ENCODE measurements at places on chromosomes 7 and 10.

GRCh38 chr10:75003891-75004290 is 107.6 kb upstream of the SAMD8 start:
- no peak for DNase-seq

GRCh38 chr7:7641129-7641663 is 644 bp downstream of the UMAD1 start:
- no peak for DNase-seq

- no peak for DNase-seq
Observed at GRCh38 chr10:87860156-87860795, 3.1 kb downstream of the KLLN start.

DNA sequence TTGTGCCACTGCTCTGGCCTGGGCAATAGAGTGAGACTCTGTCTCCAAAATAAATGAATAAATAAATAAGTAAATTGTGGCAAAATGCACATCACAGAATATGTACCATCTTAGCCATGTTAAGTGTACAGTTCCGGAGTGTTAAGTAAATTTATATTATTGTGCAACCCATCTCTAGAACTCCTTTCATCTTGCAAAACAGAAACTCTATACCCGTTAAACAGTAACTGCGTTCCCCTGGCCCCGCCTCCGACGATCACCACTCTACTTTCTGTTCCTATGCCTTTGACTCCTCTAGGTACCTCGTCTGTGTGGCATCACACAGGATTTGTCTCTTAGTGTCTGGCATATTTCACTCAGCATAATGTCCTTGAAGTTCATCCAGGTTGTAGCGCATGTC is 356.4 kb upstream of the FOXK1 start:
- no peak for DNase-seq

GRCh38 chr7:146331369-146331768 is 214.8 kb downstream of the CNTNAP2 start:
- DNase-seq, result no peak

DNA sequence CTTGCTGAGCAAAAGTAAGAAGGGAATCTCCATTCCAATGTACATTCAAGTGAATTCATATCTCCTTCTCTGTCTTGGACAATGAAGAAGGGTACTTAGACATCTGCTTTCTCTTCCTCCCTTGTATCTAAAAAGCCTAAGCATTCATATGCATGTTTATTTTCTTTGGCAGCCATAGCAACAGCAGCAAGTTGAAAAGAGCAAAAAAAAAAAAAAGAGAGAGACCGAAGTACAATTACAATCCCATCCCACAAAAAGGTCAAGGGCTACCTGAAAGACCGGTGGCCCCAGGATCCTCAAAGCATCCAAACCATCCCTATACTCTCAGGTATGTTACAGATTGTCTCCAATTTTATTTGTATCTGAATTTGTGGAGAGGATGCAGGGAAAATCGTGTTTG is 4.1 kb downstream of the OR2F1 start:
- DNase-seq, result no peak

DNA sequence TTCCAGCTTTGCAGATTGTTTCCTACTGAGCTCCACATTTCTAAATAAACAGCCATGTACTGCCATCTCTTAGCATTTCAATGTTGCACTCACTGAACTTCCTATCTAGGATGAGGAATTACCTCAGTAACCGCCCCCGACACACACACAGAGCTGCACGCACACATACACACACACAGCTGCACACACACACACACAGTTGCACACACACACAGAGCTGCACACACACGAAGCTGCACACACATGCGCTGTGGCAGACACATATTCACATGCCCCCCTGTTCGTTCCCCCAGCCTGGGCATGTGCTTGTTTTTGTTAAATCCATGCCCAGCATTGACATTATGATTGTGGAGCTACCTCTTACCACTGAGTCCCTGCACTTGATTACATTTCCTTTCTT is 39.6 kb upstream of the CNPY1 start:
- no peak for DNase-seq

GRCh38 chr10:120521880-120522279 is 64.9 kb downstream of the PLPP4 start:
- DNase-seq, result no peak

- DNase-seq, result no peak
Observed at GRCh38 chr10:132114953-132115520, 49.3 kb downstream of the JAKMIP3 start.

DNA sequence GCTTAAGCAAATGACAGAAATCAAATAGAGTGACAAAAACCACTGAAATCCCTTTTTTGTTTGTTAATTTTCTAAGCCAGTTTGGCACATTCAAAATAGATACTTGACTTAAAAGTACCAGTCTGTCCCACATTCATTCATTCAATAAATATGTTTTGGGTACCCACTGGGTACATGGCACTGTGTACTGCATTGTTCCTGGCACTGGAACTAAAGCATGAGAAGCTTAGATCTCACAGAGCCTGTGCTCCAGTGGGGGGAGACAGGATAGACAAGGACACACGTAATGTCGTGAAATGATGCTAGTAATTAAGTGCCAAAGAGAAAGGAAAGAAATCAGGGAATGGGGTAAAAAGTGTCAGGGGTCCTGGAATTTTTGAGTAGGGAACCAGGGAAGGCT is 13.0 kb downstream of the MTURN start:
- DNase-seq, result no peak

- no peak for DNase-seq
Observed at GRCh38 chr7:132752431-132752830, 176.2 kb upstream of the PLXNA4 start.

DNA sequence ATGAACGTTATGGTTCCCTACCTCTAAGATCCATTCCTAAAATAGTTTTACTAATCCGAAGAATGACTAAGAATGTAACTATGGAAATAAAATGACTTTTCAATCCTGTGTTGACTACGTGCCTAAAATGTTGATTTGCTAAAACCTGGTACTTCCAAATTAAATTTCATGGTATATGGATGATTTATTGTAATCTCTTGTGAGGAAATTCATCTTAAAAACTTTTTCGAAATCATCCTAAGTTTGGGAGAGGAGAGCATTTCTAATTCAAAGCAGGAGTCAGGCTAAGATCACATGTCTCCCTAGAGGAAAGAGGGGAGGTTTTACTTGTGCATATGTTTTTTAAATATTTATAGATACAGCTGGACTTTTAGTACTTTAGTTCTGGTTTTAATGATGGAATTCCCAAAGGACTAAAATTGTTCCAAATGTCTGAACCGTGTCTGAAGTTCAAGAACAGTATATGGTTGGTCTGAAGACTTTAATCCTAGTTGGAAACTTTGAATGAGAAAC is 483.9 kb downstream of the AUTS2 start:
- DNase-seq, result no peak

DNA sequence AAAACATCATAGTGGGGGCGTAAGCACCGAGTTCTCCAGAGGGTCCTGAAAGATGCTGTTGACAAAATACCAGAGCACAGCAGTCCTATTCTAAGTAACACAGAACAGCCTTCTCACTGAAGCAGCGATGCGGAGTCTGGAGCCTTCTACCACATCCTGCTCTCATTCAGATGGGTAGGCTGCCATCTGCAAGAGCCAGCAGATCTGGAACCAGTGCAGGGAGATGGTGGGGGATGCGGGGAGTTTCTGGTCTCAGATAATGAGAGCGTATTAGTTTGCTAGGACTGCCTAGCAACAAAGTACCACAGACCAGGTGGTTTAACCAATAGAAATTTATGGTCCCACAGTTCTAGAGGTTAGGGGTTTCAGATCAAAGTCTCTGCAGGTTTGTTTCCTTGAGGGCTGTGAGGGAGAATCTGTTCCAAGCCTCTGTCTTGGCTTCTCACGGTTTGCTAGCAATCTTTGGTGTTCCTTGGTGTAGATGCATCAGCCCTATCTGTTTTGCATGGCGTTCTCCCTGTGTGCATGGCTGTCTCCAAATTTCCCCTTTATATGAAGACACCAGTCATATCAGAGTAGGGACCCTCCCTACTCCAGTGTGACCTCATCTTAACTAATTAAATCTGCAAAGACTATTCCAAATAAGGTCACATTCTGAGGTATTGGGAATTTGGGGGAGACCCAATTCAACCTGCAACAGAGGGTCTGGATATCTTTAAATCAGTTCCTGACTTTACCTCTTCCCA is 52.0 kb upstream of the STEAP1B start:
- DNase-seq, result no peak

GRCh38 chr10:43250615-43251418 is 16.0 kb downstream of the RASGEF1A start:
- no peak for DNase-seq

DNA sequence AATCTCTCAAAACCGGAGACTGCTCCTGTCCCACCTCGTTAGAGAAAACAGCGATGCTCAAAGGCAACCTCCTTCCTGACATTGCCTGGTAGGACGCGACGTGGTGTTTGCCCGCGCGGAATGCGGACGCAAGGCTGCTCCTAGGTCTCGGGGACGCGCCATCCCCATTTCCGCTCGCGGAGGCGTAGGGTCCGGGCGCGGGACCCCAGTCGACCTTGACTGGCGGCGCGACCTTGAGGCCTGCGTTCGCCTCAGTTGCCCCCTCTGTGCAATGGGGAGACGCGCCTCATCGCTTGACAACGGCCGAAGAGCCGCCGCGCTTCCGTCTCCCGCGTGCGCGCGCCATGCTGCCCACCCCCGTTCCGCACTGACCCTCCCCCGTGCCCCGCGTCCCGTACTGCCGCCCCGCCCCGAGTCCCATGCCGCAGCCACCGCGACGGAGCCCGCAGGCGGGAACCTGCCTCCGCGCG is 412 bp upstream of the PPIA start:
- DNase-seq, result no peak

DNA sequence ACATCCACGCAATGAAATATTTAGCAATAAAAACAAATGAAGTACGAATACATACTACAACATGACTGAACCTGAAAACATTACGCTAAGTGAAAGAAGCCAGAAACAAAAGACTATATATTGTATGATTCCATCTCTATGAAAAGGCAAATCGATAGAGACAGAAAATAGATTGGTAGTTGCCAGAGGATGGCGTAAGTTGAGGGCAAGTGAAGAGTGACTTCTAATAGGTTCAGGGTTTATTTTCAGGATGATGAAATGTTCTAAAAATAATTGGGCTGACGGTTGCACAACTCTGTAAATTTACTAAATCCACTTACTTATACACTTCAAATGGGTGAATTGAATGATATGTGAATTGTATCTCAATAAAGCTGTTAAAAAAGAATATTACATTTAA is 39.5 kb upstream of the TECTB start:
- no peak for DNase-seq

DNA sequence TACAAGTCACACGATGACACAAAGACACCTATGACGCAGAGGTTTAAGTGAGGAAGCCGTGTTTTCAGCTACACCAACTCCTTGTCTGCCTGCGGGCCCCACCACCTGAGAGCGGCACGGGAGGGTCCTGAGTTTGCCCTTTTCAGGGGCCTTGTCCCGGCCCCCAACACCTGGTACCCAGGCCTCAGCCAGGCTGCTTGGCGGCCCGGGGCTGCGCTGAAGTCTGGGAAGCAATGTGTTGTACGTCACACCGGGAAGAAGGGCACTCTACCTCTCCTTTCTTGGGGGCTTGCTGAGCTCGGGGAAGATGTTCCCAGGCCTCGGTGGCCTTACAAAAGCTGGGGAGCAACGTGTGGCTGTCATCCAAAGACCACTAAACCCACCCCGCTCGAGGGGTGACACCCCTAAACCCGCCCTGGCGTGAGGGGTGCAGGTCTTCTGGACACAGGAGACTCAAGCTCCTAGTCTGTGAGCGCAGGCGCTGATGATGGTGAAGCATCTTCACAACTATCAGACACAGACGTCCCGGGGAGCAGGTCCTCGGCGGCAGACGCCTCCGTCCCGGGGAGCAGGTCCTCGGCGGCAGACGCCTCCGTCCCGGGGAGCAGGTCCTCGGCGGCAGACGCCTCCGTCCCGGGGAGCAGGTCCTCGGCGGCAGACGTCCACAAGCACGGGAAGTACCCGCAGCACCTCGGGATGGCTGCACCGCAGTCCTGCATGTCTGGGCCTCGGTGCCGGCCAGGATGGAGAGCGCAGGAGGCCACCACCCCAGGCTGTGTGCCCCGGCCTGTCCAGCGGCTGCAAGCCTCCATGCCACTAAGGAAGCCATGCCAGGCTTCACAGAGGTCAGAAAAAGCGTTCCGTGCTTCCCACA is 15.4 kb downstream of the CFAP46 start:
- no peak for DNase-seq

DNA sequence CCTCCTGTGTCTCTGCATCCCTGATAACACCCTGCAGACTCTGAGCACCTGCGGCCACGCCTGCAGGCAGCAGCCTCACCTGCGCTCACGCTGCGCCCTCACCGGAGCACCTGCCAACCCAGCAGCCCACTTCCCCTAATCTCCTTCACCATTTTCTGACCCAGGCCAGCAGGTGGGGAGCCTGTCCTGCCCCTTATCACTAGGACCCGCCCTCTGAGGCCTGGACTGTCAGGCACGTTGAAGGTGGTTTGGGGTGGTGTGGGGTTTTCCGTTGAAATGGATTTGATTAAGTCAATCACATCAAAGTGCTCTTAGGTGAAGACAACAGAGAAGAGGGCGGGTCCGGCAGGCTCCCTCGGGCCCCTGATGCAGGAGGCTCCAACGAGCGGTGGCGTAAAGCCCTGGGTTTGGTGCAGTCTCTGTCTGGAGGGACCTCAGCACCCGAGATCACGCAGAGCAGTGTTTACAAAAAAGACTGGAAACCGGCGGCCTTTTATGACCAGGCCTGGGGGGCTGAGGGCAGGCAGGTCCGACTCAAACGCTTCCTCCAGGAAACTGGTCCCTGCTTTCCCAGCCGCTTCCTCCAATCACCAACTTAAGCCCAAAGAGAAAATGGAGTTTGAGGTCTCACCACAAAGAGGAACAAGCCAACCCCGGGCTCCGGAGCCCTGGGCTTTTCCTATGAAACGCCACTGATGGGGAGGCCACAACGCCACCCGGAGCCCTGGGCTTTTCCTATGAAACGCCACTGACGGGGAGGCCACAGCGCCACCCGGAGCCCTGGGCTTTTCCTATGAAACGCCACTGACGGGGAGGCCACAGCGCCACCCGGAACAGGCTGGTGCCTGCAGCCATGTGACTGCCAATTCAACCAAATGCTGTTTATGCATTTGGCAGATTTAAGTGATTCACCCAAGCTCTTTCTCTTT is 45.5 kb downstream of the DPYSL4 start:
- DNase-seq, result no peak

DNA sequence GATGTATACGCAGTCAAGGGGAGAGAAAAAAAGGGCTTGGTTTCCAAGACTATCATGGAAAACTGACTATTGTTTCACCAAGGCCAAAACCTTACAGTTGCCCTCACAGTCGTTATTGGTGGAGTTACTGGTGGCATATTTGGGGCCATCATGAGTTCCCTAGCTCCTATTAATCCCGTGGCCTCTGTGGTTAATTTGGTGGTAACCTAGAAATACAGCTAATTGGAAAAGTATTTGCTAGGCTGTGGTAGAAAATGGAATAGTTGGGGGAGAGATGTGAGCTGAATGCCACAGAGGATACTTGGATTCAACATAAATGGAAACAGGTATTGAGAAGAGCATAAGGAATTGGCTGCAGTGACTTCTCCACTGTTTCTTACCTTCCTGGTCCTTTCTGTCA is 450.7 kb downstream of the KCNMA1 start:
- no peak for DNase-seq

DNA sequence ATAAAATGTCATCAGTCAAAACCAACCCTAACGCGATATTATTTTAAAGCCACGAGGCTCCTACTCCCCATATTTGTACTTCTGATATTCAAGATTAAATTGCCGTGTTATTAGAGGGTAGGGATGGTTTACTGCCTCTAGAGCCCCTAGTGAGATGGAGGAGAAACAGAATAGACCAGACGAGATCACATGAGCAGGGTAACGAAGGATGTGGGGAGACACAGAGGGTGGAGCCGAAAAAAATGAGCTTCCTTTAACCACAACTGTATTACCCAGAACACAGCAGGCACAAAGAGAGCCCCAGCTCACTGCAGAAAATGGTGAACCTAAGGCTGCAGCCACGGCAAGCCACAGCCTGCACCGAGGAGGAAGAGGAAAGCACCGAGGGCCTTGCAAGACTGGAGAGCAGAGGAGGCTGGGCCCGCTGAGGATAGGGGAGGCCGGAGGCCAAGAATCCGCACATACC is 14.3 kb downstream of the ZC3HAV1 start:
- peak; percentile 48 for DNase-seq

All from T-helper 2 cell (primary cell).